ENCODE measurements at places on chromosomes 2 and 18. TPM values are rescaled to one million over a fixed set of nuclear protein-coding genes. Genes with fewer than 3 reads are reported as not detected.
A peak's percentile ranks its signal among the peaks of the same experiment; 100 is the strongest.

GRCh38 chr2:99692785-99693184, 203.0 kb upstream of the REV1 start:
- DNase-seq, result no peak

DNA sequence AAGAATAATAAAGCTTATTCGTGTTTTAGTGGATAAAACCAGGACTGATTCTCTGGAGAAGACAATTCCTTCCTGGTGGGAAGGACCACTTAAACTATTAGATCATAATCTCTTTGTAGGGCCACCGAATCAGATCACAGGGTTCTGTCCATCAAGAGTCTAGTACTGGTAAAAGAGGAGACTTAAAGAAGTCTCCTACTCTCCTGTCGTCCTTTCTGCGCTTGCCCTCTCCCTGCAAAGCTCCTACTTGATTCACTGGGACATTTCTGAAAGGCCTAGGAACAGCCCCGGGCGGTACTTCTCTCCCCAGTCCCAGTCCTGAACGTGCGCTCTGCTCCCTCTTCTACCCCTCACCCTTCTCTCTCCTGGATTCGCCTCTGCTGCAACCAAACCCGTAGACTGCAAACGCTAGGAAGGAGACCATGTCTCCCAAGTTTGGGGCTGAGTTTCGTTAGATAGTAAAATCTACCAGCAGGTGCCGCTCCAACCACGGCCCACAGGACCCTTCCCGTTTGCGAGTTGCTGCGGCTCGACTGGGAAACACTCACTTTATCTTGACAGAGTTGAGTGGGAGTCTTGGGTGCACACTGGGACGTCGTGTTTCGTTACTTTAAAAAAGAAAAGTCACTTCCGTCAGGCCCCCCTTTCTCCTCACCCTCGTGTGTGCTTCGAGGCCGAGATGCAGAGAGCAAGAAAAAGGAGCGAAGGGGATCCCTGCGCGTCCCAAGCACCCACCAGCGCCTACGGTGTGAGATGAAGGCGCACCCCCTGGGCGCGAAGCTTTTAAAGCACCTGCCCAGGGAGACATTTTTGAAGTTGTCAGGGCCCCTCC, 923 bp downstream of the FIGLA start:
- peak; percentile 84 for DNase-seq

Gene NYAP2
- 0.10 TPM for total RNA-seq

Gene SIX3
- total RNA-seq, result not detected

- DNase-seq, result no peak
These were observed 72.0 kb upstream of the FN1 start for GRCh38 chr2:215507836-215508235.

DNA sequence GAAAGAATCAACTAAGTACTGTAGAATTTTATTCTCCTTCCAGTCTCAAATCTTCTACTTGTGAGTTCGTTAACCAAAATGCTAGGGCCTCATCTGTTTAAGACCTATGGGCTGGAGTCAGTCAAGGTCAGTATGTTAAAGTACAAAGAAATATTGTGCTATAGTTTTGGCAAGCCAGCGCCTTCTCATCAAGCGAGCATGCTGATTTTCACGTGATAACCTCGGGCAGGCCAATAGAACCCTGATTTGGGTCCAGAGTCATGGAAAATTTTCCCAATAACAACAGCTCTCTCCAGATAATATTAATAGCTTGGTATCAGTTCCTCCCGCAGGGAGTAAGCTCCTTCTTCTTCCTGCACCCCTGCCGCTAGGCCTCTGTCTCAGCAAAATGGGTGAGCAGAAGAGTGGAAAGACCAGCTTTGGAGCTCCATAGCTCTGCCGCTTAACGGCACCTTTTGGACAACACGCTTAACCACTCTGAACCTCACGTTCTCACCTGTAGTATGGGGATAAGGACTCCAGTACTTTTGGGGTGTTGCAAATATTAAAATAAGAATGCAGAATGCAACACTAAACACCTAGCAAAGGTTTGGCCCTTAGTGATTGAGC, 11.7 kb downstream of the CABLES1 start:
- DNase-seq, result peak; percentile 21

Gene TIMM21
- 52.0 TPM for total RNA-seq

Gene FBXO11
- 104 TPM for total RNA-seq

DNA sequence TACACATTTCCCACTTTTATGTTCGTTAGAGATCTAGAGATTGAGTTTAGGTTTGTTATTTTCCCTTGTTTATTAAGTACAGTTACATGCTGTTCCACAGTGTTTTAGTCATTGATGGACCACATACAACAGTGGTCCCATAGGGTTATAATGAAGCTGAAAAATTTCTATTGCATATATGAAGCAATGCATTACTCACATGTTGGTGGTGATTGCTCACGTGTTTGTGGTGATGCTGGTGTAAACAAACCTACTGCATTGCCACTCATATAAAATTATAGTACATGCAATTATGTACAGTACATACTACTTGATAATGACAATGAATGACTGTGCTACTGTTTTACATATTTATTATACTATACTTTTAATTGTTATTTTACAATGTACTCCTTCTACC, 51.0 kb upstream of the NXPH2 start:
- DNase-seq, result no peak

DNA sequence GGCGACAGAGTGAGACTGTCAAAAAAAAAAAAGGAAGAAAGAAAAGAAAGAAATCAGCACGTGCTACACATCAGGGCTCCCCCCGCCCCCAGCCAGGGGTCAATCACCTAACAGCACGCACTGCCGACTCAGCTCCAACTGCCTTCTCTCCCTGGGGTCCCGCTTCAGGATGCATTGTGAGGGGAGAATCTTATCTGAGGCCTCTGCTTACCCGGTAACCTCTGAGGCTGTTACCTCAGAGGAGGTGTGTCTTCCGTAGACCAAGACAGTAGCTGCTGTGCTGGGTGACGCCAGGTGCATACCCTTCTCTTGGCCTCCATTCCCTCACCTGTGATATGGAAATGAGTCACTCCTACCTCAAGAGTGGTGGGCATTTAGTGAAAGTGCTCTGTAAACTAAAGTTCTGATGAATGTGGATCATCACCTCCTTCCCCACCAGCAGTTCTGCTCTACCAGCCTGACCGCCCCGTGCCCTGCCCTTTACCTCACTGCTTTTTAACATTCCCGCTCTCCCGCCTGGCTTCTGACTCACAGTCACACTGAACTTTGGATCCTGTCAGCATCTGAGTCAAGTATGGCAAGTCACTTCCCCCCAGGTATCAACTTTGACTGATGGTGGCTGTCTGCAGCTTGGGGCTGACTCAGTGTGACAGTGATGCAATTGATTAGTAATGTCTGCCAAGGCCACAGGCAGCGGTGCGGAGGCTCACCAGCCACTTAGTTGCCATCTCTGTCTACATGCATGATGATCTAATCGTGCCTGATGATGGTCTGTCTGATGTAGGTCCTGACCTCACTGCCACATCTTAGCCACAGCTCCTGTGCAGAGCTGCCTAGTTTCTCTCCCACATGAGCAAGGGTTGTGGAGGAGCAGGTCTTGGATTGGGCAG, 20.1 kb downstream of the ARID5A start:
- DNase-seq, result no peak

GRCh38 chr18:9508446-9509025, 33.2 kb downstream of the RALBP1 start:
- no peak for DNase-seq

- no peak for DNase-seq
These were observed 76.9 kb downstream of the AOX1 start for GRCh38 chr2:200662727-200663126.

- DNase-seq, result peak; percentile 84
These were observed 126.0 kb downstream of the OSBPL1A start for GRCh38 chr18:24271381-24272228.

Gene SERPINB13
- total RNA-seq, result 17.5 TPM

GRCh38 chr2:18980104-18980785, 378.2 kb downstream of the OSR1 start:
- peak; percentile 78 for DNase-seq

DNA sequence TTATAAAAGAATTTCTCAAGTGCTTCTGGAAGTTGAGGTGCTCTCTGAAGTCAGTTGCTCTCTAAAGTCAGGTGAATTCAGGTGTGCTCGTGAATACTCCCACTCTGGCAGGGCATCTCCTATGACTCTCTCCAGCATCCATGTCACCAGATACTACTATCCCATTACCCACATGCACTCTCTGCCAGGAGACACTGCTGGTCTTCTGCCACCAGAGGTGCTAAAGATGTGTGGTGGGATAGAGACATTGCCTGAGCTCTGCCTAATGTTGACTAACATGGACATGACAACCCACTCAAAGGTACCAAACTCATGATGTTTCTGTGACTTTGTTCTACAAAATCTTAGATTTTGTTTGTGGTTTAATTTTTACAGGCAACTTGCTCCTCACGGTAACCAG, 106.4 kb upstream of the HNRNPA3 start:
- DNase-seq, result no peak

- no peak for DNase-seq
These were observed 18.2 kb downstream of the DBI start for GRCh38 chr2:119384971-119385370.

Gene LCT
- not detected for total RNA-seq

Gene SNORC
- total RNA-seq, result 0.41 TPM

- no peak for DNase-seq
These were observed 322.2 kb downstream of the SLC8A1 start for GRCh38 chr2:40129725-40130124.

DNA sequence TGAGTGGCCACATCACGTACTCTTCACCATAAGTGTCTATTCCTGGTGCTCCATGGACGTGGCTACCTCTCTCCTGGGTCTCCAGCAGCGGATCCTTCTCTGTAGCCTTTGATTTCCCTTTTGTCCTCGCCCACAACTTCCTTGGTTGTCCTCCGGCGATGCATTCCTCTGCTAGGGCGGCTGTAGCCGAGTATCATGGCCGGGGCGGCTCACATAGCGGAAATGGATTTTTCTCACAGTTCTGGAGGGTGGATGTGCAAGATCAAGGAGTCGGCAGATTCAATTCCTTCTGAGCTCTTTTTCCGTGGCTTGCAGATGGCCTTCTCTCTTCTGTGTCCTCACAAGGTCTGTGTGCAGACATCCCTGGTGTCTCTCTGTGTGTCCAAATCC, 35.7 kb downstream of the ACKR3 start:
- no peak for DNase-seq

DNA sequence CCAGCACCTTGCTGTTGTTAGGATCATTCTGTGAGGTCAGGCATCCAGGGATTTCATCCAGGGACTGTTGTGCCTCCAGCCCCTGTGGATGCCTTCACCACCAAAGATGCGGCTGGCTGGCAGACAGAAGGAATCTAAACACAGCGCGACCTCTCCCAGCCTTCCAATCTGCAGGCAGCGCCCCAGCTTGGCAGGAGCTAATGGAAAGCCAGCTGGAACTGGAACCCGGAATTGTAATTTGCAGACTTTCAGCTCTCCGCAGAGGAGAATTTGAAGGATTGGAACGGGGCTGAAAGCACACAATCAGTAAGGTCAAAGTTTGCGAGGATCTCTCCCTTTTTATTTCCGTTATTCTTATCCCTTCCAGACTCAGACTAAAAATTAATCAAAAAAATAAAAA, 127.8 kb downstream of the TRIB2 start:
- DNase-seq, result peak; percentile 82

GRCh38 chr2:73969356-73969755, 15.4 kb upstream of the TET3 start:
- no peak for DNase-seq

GRCh38 chr18:58218117-58218516, 174.1 kb downstream of the NEDD4L start:
- DNase-seq, result no peak

Gene USP34
- total RNA-seq, result 162 TPM

Gene LTBP1
- 167 TPM for total RNA-seq

- peak; percentile 56 for DNase-seq
These were observed 17.0 kb upstream of the ANKRD44 start for GRCh38 chr2:197327472-197328098.

Gene NOSTRIN
- 6.9 TPM for total RNA-seq

Gene ACSL3
- 94.4 TPM for total RNA-seq

Gene OSR1
- 20.1 TPM for total RNA-seq

Gene ST6GAL2
- 7.1 TPM for total RNA-seq

GRCh38 chr2:181738074-181738473, 57.8 kb upstream of the NEUROD1 start:
- DNase-seq, result no peak

Gene CLASP1
- 163 TPM for total RNA-seq

DNA sequence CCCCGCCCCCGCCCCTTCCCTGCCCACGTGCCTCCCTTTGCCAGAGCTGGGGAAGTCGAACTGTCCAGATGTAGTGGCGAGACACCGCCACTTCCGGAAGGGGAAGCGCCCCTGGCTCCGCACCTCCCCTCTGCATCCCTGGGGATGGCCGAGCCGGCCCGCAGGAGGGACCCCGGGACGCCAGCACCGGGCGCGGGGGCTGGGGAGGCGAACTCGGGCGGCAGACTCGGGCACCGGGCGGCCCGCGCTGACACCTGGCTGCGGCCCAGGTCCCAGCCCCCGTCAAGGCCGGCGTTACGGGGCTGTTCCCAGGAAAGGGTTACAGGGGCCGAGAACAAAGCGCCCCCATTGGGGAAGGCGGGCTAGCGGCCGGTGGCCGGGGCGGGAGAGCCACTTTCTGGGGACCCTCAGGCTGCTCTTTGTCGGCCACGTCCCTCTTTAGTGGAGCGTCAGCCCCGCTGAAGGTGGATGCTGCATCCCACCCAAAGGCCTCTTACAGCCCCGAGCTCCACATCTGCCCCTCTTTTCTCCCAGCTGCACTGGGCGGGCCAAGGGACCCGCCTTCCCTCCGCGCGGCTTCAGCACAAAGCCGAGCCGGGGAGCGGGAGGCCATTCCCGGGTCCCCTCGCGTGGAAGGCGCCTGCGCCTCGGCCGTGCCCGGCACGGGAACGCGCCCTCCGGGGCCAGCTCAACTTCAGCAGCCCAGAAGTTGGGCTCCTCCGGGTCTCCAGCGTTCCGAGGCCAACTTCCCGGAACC, 1.3 kb downstream of the SDC1 start:
- DNase-seq, result peak; percentile 72

DNA sequence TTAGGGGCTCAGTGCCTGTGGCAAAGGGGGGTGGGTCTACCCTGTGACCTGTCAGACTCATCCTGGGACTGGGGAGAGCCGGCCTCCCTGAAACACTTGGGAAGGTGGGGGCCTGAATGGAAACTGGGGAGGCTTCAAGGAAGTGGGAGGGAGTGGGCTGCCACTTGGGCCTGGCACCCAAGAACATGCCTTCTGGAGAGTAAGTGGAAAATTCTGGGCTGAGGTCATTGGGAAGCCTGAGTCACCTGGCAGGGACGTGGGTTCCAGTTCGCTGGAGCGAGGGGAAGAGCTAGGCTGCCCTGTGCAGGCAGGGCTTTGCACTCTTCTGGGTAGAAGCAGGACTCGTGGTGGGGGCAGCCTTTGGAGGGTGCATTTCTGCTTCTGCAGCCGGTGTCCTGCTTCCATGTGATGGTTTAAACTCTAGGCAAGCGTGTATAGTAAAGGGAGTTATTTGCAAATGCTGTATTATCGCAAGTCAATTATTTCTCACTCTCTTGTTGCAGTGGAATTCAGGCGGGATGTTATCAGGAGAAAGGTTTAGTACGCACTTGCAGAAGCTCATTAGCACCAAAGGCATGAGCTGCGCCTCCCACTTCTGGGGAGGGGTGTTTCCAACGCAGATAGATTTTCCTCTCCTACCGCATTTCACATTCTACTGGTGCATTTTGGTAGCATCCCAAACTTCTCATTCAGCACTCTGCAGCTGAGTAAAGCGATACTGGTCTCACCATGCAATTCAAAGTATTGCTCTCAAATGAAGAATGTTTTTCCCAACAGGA, 3.8 kb downstream of the LRRFIP1 start:
- DNase-seq, result no peak

- no peak for DNase-seq
These were observed 15.9 kb downstream of the RNF152 start for GRCh38 chr18:61876899-61877298.
